ENCODE measurements at places on chromosomes 1 and 21. TPM values are rescaled to one million over a fixed set of nuclear protein-coding genes. Genes with fewer than 3 reads are reported as not detected.

- no peak for DNase-seq
These were observed 126.7 kb downstream of the RABGAP1L start for GRCh38 chr1:174286042-174286441.

DNA sequence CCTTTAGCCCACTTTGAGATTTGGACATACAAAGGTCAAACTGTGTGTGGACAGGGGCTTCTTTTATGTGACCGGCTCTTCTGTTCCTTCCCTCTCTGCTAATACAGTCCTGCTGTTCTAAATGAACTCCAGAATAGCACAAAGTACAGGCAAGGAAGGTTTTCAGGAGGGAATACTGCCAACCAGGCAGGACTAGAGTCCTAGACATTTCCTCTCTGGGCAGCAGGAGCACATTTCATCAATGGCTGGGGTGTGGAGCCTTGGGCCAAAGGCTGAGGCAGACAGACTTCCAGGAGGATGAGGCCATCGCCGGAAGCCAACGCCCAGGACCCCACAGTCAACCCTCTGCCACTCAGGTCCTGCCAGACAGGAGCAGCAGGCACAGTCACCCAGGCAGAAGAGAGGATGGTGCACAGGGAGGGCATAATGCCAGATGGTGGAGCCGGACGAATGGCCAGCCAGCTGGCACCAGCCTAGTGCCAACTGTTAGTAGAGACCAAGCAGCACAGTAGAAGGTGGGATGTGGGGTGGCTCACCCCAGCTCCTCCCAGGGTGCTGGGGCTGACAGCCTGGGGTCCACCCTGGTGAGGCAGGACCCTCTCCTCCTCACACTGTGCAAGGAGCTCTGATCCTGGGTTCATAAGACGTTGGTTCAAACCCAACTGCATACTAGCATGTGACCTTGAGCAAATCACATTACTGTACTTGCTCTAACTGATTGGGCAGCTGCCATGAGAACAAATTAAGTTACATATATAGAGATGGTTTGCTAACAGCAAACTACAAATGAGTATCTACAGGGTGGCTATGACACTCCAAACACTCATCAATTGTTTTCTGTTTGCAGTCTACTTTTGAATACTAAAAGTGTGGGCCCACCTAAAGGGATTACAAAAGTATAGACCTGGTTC lies 410.7 kb downstream of the SIPA1L2 start:
- DNase-seq = no peak

DNA sequence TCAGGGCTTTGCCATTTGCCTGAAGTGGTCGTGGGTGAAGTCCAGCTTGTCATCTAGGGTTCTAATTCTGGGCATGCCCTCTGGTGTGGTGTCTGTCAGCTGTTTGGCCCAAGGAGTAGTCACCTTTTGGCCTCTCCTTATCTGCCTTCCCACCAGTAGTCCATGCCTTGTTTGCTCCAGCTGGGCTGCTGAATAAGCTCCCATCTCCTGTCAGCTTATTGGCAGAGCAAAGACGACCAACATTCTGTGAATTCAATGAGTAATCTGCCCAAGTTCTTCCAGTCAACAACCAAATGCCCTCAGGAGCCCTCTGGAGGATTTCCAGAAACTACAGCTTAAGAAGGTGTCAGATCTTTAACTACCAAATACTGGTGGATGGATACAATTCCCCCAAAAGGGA lies 7.0 kb downstream of the BCAN start:
- no peak for DNase-seq

- no peak for DNase-seq
These were observed 31.5 kb downstream of the SNAP47 start for GRCh38 chr1:227766653-227767277.

GRCh38 chr1:114691061-114691460 lies 4.3 kb downstream of the AMPD1 start:
- DNase-seq = no peak

DNA sequence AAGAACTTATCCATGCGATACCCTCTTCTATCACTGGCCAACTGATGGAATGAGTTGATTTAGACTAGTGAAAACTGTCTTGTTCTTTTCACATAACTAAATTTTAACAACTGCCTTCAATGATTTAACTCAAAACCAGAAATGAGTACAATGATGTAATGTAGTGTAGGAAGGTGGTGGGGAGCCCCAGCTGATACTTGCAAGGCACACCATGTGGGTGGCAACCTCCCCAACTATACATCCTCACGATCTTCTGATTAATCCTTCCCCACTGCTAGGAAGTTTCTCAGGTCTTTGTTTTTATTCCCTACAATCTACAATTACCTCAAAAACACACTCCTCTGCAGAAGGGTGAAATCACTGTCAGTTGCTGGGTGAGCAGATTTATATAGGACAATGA lies 100.7 kb downstream of the KCTD3 start:
- DNase-seq = no peak

DNA sequence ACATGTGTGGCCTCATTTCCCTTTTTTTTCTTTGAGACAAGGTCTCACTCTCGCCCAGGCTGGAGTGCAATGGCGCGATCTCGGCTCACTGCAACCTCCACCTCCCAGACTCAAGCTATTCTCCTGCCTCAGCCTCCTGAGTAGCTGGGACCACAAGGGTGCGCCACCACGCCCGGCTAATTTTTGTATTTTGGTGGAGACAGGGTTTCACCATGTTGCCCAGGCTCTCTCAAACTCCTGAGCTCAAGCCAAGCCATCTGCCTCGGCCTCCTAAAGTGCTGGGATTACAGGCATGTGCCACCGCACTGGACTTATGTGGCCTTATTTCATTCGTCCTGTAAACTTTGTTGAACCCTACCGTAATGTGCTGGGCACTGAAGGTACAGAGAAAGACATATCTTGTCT lies 569 bp upstream of the WARS2 start:
- DNase-seq = peak; percentile 71

GRCh38 chr1:218339267-218339831 lies 5.8 kb upstream of the TGFB2 start:
- no peak for DNase-seq

- DNase-seq = no peak
These were observed at the start of gene SMIM1 for GRCh38 chr1:3772715-3773571. SMIM1 (plus strand) TSS chr1:3772749; CDS start chr1:3775374, 2,625 bp downstream.

DNA sequence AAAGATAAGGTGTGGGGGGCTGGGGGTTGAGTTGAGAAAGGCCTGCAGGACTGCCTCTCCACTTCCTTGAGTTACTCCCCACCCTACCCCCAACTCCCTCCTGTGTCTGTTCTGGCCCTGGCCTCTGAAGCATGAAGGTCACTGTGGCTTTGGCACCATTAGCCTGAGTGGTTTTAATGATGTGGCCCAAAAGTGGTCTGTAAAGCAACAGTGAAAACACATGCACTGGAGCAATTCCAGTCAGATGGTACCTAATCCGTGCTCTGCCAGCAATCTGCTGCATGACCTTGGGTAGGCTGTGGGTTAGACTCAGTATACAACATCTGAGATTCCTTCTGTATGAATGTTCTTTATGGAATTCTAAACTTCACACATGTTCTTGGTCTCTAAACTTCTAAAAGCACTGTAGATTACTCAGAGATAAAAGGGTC lies 86.5 kb upstream of the ATP1A1 start:
- DNase-seq = no peak

- no peak for DNase-seq
These were observed 352.4 kb downstream of the USP25 start for GRCh38 chr21:16082038-16082816.

- DNase-seq = no peak
These were observed 19.3 kb downstream of the FAM151A start for GRCh38 chr1:54604051-54604450.

DNA sequence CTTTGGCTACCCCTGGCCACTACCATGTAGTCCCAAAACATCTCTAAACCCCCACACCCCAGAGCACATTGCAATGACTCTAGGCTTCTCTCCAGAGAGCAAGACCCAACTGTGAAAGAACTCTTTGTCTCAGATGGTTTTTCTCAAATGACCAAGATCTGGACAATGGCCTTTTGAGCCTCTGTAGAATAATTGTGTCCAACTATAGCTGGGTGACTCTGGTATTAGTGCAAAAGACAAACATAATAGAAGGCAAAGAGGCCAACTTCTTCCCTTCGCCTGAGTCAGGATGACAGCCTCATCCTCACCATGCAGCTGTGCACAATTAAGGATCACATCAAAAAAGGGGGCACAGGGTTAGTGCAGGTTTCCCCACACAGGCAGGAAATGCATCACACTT lies 139.6 kb downstream of the BRINP2 start:
- DNase-seq = no peak

- DNase-seq = no peak
These were observed 20.6 kb downstream of the RUNX3 start for GRCh38 chr1:24909388-24909898.

GRCh38 chr1:208100106-208100505 lies 144.1 kb downstream of the PLXNA2 start:
- no peak for DNase-seq

- DNase-seq = no peak
These were observed 1.2 kb downstream of the S100A10 start for GRCh38 chr1:151992303-151993083.

- no peak for DNase-seq
These were observed 221.9 kb upstream of the DUSP10 start for GRCh38 chr1:221963742-221964141.

GRCh38 chr1:180969434-180969833 lies 53.2 kb downstream of the STX6 start:
- no peak for DNase-seq

DNA sequence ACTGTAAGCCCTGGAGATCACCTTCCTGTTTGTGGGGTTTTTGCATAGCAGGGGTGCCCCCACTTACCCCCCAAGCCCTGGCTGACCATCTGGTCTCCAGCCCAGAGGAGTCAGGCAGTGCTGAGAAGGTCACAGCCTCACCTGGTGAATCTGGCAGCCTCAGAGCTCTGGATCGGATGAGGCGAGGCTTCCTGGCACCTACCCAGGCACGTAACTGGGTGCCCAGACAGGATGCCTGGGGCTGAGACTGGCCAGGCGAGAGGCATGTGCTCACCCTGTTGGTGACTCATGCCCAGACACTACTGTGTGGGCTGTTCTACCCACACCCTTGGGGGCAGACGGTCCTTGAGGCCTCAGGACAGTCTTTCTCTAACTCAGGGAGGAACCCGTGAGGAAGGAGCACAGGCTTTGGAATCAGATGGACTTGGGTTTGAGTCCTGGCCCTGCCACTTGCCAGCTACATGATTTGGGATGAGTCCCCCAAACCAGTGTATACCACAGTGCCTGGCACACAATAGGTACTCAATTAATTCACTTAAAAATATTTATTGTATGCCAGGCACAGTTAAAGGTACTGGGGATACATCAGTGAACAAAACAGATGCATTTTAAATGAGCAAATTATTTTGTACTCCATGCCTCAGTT lies 15.1 kb upstream of the PADI3 start:
- DNase-seq = no peak

DNA sequence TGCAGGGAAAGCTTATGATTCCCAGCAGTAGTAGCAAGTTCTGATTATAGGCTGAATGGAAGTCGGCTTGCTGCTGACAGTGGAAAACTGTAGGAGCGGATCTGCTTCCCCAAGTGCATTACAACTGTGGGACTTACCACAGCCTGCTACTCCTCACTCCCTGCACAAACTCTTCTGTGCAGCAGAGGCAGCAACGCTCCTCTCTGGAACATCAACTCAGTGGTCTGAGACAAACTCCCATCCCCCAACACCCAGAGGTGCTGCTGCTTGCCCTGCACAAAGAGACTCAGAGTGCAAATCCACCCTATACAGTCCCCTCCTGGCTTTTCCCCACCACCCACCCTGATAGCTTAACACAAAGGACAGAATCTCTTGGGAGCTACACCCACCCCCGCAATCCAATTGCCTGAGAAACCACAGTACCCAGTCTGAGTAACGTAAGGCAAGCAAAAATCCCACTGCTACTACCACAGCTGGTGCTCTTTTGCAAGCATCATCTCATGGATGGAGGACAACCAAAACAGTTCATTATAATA lies 1455.2 kb downstream of the AMY1C start:
- no peak for DNase-seq

DNA sequence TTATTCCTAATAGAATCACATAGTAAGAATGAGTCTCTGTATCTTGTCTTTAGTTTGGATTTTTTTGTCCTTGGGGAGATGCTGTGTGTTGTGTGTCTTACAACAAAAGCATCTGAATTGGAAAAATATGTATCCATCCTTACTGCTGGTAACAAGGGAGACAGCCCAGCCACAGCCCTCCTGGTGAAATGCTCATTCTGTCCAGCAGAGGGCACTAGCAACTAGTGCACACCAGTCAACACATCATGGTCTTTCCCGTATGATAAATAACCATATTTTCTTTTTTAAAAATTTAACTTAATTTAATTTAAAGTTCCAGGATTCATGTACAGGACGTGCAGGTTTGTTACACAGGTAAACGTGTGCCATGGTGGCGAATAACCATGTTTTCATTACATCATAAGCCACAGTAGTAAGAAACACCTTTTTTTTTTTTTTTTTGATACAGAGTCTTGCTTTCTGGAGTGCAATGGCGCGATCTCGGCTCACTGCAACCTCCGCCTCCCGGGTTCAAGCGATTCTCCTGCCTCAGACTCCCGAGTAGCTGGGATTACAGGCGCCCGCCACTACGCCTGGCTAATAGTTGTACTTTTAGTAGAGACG lies 245.1 kb downstream of the PTBP2 start:
- DNase-seq = peak; percentile 87

GRCh38 chr1:33338440-33339211 lies 17.7 kb upstream of the A3GALT2 start:
- no peak for DNase-seq

GRCh38 chr1:116390195-116390594 lies 17.2 kb downstream of the ATP1A1 start:
- DNase-seq = peak; percentile 49

GRCh38 chr1:60913039-60913438 lies 169.3 kb upstream of the NFIA start:
- DNase-seq = no peak

GRCh38 chr21:43864313-43864961 lies 586 bp upstream of the AGPAT3 start:
- DNase-seq = peak; percentile 38

GRCh38 chr1:68442822-68443556 lies 6.8 kb downstream of the RPE65 start:
- peak; percentile 23 for DNase-seq

- DNase-seq = no peak
These were observed 258.9 kb downstream of the SETD4 start for GRCh38 chr21:35801391-35801790.

Gene GGPS1
- total RNA-seq = 36.9 TPM

Gene C1QTNF12
- total RNA-seq = 7.8 TPM

Gene OR2T29
- not detected for total RNA-seq

Gene DPH2
- 27.7 TPM for total RNA-seq

Gene CFHR1
- total RNA-seq = not detected

Gene KCNH1
- total RNA-seq = not detected

Gene S100A7A
- not detected for total RNA-seq

All from activated naive CD4-positive, alpha-beta T cell treated with anti-CD3 and anti-CD28 coated beads for 36 hours (primary cell).